Endodermal cell (in vitro differentiated cells): ENCODE measurements at places on chromosomes 13 and 19.

DNA sequence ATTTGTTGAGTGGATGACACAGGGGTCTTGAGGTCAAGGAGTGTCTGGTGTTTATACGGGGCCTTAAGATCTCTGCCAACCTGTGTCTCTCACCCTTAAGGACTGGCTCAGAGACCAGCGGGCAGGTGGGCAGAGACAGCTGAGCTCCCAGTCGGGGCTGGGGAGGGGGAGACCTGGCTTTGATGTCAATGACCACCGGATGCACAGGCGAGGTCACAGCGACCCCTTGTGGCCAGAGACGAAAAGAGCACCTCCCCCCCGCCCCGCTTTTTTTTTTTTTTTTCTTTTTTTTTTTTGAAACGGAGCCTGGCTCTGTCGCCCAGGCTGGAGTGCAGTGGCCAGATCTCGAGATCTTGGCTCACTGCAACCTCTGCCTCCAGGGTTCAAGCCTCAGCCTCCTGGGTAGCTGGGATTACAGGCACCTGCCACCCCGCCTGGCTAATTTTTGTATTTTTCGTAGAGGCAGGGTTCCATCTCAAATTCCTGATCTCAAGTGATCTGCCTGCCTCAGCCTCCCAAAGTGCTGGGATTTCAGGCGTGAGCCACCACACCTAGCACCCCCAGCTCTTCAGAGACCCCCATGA is 12.1 kb upstream of the KLK14 start:
- peak; percentile 89 for DNase-seq

DNA sequence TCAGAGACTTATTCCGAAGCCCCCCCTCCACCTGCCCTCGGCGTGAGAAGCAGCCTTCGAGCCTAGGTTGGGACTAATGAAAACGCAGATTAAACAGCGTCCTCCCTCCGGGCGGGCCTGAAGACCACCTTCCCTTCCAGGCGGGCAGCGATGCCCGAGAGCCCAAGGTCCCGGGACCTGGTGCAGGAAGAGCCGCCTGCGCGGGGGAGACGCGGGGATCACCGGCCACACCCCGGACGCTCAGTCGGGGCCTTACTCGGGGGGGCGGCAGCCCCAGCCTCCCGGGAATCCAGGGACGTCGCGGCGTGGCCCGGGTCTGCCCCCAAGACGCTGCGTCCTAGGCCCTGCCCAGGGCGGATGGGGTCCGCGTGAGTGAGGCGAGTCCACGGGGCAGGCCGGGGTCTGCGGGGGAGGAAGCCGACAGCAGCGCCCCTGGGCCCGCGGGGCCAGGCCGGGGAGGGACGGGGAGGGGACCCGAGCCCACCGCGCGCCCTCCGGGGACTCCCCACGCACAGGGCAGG is 33.3 kb upstream of the SPACA7 start:
- no peak for DNase-seq

GRCh38 chr19:338421-338820 is 6.2 kb downstream of the MIER2 start:
- no peak for DNase-seq

DNA sequence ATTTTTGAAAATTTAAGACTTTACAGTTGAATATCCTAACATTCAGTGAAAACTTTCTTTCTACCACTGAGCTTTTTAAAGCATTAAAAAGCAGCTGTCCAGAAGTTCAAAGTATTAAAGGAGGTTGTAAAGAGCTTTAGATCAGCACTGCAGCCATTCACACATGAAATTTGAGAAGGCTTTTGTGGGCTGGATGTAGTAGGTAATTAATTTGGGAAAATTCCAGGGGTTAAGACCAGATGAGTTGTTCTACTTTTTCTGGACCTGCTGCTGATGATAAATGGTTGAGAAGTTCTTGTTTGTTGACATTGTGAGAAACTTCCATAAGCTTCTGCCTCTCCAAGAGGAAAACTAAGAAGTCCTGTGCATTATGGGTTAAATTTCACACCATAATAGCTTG is 1779.6 kb upstream of the PRR20A start:
- no peak for DNase-seq

DNA sequence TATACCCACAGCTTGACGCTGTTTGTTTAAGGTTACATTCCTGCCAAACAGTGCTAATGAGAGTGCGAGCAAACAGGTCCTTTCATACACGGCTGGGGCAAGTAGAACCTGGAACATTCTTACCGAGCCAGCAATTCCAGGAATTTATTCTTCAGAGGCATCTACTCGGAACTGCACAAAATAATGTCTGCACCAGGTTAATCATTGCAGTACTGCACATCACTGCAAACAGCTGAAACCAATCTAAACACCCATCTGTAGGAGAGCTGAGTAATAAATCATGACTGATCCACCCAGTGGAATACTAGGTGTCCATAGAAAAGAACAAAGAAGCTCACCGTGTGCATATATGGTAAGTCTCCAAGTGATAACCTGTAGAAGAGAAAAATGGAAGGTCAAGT is 1.2 kb upstream of the ZNF579 start:
- DNase-seq = no peak

- DNase-seq = no peak
These were observed 1925.8 kb upstream of the PRR20A start for GRCh38 chr13:55214841-55215345.

DNA sequence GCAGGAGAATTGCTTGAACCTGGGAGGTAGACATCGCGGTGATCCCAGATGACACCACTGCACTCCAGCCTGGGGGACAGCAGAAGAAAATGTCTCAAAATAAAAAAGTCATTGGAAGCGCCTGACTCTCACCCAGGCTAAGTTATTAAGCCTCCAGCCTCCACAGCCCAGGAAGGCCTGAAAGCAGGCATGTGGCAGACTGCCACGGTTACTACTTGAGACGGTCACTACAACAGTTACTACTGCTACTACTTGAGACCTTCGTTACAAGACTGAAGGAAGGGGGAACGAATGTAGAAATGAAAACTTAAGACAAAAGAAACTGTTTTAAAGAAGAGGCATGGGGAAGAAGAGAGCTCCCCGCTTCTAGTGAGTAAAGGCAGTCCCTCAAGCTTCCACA is 9.6 kb downstream of the PRR22 start:
- DNase-seq = no peak

GRCh38 chr19:43438291-43439031 is 23.8 kb downstream of the TEX101 start:
- DNase-seq = no peak
